Fibroblast of skin of scalp (primary cell): ENCODE measurements at places on chromosomes 4 and X.

GRCh38 chrX:16136080-16136479 is 12.7 kb downstream of the GRPR start:
- no peak for DNase-seq

DNA sequence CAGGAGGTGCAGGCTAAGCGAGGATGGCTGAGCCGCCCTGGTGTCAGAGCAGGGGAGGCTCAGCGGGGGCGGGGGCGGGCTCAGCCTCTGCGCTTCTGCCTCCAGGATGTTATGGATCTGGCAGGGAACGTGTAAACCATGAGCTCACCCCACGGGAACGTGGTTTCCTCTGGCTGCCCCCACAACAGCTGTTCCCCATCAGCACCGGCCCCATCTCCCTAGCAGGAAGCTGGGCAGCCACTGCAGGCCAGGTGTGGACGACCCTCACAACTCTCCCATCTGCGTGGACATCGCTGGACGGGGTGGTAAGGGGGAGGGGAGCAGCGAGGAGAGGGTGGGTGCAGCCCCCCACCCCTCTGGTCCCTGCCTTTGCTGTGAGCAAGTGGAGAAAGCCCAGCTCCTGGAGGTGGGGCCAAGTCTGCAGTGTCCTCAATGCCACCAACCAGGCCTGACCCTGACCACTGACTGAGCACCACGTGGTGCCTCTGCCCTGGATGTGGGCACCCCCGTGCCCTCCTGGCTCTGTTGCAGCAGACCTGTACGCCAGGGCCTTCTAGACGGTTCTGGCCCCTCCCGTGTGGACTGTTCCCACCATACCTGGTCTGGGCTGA is 28.1 kb upstream of the SPON2 start:
- peak; percentile 89 for DNase-seq

DNA sequence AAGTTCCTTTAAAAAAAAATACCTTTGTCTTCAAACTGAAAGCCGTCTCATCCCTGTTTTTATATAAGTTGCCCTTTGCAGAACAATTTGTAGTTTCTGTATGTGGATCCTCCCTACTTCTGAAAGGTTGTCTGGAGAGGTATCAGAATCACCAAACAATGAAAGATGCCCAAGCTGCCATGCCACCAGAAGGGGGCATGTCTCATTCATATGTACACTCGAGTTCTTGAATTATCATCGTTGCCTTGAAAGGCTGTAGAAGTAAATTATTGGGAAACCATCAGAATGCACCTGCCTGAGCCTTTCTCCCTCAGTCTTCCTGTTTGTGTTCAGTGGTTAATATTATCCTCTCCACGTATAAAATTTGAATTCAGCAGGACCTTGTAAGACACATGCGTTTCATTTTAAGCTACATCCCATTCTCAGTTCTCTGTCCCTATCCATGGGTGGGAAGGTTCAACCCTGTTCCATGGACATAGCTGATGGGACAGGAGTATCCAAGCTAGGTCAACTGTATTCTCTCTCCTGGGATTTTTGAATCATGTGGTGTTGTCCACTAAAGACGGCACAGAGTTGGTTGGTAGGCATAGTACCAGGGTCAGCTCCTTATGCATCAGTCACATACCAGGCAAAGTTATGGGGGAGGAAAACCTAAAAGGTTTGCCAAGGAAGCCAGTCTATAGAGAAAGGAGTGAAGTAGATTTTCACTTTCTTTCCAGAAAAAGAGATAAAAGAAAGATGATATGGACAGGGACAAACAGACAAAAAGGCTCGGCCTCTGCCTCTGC is 24.0 kb downstream of the GALNT7 start:
- DNase-seq = no peak

DNA sequence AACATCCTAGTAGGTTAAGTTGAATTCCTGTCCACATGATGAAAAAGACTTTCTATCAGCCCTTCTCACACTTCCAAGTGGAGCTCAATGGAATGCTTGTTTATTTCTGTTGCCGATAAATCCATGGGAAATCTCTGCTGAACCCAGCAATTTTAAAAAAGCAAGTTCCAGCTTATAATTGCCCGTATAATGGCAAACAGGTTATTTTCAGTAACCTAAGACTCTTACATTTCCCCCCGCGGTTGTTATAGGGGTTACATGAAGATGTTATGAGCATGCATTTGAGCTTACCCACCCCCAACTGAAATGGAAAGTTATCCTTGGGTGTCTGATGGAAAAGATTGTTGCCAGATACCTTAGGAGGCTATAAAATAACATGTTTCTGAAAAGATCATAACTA is 136.2 kb downstream of the PALLD start:
- peak; percentile 77 for DNase-seq

- DNase-seq = no peak
These were observed 411.2 kb downstream of the DTHD1 start for GRCh38 chr4:36692586-36692985.

DNA sequence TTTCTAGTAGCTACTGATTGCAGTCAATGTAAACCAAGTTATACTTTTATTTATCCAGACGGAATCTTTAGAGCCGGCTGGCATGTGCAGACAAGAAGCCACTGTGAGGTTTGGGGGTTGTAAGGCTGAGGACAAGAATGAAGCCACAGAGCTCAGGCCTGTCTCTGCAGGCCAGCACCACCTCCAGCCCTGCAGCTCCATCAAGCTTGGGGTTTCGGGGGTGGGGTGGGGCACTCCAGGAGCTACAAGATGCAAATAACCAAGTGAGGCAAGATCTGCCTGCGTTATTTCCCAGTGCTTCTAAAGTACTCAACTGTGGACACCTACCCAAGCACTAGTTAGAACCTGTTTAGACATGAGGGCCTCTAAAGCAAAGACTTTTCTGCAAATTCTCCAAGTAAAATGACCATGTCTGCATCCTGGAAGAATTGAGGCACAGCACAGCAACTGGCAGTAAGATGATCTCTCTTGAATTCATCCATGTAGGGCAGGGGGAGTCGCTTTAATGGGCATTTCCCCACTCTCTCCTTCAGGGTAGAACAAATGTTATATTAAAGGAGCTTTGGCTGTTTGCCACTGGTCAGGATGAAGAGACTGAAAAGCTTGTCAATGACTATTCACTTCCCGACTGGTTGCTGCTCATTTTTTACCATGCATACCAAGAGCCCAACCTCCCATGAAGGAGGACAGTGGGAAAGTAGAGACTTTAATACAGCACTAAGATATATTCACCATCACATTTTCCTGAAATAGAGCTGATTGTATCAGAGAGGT is 222.5 kb downstream of the MGST2 start:
- DNase-seq = peak; percentile 24

GRCh38 chr4:8610858-8611616 is 18.5 kb downstream of the CPZ start:
- DNase-seq = no peak

DNA sequence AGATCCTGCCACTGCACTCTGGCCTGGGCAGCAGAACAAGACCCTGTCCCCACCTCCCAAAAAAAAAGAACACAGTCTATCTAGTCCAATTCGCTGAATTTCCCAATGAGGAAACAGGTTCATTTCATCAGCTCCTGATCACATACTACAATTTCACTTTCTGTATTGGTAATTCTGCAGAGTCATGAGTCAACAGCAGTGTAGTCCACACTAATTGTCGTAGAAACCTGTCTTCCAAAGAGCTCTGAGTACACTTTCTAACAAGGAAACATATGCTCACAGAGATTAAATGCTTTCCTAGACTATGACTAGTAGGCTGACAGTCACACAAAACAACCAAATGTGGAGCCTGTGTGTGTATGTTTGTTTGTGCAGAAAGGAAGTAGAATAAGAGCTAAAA is 91.9 kb downstream of the GPC4 start:
- DNase-seq = no peak

DNA sequence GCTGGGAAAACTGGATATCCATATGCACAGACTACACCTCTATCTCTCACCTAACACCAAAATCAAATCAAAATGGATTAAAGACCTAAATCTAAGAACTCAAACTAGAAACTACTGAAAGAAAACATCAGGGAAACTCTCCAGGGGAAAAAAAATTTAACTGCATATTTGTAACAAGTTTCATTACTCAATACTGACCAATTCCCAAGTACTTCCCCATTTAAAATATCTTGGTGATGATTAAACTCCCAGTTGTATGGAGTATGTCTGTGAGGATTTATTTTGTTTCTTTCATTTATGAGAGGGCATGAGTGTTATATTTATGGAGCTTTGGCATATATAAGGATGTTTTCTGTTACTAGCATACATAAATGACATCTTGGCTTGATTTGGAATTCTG is 112.3 kb upstream of the IL15 start:
- DNase-seq = peak; percentile 78

- no peak for DNase-seq
These were observed 30.4 kb downstream of the TAF1 start for GRCh38 chrX:71396576-71396975.

DNA sequence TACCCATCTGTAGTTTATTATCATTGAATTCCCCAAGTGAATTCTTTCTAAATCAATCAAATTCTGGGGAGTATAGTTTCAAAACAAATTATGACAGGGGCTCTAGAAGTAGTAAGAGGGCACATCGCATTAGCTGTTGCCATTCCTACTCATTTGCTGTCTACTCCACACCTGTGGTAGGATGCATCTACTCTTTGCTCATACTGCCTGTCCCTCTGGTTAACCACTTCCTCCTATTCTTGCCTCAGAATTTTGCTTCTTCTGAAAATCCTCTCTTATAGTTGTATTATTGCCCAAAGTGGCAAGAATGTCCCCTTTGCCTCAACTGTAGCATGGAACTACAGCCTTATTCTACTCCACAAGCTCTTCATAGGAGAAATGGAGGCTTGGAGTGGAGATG is 12.7 kb upstream of the DGKK start:
- DNase-seq = no peak

DNA sequence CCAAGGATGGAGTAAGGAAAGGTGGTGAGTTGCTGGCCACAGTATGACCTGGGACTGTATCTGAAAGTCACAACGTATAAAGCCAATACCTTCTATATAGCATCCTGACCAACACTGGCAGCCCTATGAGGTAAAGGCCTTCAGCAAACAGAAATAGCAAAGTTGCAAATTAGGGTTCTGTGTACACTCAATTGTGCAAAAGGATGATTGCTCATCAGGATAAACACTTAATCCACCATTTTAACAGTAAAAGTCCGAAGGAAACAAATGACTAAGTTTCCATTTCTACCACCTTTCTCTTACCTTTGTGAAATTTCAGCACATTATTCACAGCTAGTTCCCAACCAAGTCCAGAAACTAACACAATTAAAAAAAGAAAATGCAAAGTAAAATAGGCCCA is 1.4 kb upstream of the FNIP2 start:
- no peak for DNase-seq

DNA sequence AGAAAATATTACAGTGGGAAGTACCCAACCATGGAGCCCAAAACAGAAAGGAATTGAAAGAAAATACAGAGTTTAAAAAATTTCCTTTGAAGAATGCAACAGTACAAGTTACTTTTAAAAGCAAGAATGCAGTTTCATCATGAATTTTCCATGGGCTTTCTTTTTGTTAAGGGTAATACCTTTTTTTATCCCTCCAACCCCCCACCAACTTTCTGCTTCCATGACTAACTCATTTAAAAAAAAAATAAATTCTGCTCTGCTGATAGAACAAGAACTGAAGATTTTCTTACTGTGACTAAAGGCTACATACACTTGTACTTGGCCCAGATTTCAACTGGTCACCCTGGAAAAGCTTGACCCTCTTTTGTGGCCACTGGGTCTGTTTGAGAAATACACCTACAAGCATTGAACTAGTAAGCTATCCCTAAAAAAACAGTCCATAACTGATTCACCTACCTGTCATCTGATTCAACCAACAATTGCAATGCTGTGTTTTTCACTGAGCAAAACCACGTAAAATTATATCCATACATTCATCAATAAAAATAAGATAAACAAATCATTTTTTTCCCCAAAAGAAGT is 214.2 kb downstream of the NSUN7 start:
- peak; percentile 38 for DNase-seq

DNA sequence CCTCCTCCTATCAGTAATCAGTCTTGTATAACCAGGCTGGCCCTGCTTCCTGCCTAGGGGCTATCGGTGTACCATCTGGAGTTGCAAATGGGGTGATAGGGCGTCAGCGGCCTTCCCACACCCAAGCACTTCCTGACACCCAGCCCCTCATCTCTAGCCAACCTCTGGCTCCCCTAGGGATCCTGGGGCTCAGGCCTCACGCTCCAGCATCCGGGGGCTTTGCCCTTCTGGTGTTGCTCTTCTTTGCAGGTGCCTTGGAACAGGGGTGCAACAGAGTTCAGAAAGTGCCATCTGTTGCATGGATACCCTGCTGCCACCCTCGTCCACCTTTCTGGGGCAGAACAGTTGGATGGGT is 4.1 kb downstream of the IL9R start:
- no peak for DNase-seq

DNA sequence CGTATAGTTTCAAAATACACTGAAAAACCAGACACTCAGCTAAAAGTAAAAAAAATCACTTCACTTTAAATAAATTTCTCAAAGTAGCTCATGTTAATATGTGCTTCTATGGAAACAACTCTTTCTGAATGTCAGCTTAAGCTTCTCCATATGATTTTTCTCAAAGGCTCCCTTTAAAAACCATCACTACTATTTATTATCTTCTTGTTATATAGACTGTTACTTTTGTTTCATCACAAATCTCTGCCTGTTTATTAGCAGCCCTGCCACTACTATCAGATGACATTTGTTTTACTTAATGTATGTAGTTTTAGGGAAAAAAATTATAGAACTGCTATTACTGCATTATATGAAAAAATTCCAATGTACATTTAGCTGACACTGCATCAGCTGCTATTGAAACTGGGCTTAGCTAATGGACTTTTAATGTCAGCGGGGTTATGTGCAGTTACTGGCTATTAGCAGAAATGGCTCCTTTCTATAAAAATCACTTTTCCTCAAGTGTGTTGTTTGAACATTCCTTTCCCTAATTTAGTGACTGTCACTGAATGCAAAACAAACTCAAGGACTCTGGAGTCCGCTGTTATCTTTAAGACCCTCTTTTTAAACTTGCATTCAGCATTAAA is 10.8 kb downstream of the UNC5C start:
- DNase-seq = no peak

DNA sequence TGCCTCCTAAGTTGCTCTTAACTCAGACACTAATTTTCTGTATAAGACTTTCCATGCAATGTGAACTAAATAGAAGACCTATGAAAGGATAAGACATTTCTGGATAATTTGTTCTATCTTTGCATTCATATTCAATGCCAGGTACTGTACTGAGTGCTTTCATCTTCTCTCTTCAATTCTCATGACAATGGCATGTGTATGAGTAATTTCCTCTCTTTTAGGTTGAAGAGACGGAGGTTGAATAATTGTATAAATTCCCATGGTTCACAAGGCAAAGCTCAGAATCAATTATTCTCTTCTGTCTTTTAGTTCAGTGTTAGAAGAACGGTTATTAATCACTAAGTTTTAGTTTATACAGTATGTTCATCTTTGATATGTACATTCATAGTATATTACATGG is 29.3 kb upstream of the CFAP299 start:
- peak; percentile 32 for DNase-seq

- DNase-seq = peak; percentile 67
These were observed 64.0 kb downstream of the SMAD1 start for GRCh38 chr4:145545538-145546174.
